Suprapubic skin (tissue), 4 donors: ENCODE measurements at places on chromosomes 13 and 19.
A peak's percentile ranks its signal among the peaks of the same experiment; 100 is the strongest.

GRCh38 chr13:99690426-99691174 lies 189.3 kb downstream of the TM9SF2 start:
- no peak for DNase-seq

DNA sequence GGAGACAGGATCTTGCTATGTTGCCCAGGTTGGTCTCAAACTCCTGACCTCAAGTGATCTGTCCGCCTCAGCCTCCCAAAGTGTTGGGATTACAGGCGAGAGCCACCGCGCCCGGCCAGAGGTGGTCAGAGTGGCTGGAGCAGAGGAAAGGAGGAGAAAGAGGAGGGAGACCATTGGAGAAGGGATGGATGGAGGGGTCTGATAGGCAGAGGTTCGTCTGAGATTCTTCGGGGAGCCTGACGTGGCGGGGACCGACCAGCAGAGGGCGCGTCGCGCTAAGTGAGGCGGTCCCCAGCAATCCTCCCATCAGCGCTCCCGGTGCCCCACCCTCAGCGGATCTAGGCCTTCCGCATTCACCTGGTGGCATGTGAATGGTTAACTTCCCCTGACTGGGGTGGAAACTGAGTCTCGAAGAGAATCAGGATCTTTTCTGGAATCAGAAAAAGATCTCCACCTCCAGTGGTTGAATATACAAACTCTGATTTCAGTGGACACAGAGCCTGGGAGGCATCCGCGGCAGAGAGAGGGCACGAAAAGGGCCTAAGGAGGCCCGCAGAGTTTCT lies 8.8 kb downstream of the GTPBP3 start:
- peak; percentile 78 for DNase-seq

GRCh38 chr19:44824761-44825160 lies 15.9 kb downstream of the BCAM start:
- no peak for DNase-seq

- DNase-seq, result no peak
These were observed 604.0 kb upstream of the SLITRK6 start for GRCh38 chr13:86403181-86403580.

DNA sequence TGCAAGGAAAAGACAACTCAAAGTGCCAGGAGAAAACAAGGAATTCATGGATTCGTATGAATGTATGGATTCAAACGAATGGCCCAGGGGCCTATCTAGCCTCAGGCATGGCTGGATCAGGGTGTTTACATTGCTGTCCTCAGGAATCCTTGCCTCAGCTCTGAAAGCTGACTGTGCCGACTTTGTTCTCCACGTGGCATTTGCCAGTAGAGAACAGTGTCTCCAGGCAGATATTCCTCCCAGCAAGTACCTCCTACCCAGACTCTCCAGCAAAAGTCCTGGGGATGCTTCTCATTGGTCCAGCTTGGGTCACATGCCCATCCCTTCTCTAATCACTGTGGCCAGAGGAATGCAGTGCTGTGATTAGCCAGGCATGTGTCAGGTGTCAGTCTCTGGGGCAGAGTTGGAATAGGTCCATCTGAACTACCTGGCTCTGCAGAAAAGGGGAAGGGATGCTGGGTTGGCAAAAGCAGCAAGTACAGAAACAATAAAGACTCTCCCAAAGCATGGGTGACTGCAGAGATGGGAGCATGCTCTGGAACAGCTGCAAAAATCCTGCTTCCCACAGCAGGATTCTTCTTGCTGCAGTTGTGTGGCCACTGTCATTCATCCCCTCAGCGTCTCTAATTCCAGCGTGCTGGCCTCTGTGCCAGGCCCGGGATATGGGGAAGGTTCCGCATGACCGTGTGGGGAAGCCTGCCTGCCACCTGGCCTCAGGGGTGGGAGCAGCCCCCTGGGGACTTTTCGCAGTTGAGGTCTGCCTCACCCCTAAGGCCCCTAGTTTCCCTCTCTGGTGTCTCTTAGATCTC lies 30.0 kb downstream of the CCNE1 start:
- no peak for DNase-seq

DNA sequence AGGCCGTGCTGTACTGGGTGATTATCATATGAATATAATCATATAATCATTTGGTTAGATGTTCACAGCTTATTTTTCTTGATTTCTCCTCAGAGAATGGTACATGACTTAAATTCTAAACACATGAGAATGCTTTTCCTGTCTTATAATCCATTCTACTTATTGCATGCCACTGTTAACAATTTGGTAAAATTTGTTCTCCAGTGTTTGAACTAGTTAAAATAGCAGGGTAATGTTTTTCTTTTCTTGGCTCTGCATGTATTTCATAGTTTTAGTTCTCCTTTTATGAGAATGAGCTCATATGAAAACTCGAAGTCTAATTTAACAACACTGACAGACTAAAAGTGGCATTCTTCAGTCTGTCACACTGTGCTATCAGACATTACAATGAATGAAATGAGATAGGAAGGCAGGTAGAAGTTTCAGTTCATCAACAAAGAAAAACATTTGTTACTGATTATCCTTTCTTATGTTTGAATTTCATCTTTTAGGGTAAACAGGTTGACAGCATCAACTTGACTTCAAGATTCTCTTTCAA lies 10.2 kb downstream of the SPRYD7 start:
- DNase-seq, result no peak

DNA sequence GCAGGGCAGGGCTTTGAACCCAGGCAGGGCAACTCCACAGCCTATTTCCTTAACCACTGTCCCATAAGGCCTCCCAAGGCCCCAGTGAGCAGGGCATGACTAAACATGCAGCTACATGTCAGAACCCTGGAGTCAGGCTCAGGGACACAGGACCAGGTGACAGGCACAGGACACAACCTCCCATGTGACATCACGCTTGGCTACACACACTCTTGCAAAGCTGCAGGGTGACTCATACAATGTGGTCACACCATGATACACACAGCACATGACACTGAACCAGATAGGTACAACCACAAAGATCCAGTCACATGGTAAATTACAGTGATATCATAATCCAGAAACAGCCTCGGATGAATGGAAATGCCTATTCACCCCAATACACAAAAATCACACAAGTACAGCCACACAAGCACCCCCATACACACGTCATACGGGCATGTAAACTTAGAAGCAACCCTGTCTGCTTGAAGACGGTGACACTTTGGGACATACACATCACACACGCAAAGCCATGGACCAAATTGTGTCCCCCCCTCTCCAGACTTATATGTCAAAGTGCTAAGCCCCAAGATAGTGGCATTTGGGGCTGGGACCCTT lies 14.5 kb downstream of the KLK4 start:
- DNase-seq, result no peak

DNA sequence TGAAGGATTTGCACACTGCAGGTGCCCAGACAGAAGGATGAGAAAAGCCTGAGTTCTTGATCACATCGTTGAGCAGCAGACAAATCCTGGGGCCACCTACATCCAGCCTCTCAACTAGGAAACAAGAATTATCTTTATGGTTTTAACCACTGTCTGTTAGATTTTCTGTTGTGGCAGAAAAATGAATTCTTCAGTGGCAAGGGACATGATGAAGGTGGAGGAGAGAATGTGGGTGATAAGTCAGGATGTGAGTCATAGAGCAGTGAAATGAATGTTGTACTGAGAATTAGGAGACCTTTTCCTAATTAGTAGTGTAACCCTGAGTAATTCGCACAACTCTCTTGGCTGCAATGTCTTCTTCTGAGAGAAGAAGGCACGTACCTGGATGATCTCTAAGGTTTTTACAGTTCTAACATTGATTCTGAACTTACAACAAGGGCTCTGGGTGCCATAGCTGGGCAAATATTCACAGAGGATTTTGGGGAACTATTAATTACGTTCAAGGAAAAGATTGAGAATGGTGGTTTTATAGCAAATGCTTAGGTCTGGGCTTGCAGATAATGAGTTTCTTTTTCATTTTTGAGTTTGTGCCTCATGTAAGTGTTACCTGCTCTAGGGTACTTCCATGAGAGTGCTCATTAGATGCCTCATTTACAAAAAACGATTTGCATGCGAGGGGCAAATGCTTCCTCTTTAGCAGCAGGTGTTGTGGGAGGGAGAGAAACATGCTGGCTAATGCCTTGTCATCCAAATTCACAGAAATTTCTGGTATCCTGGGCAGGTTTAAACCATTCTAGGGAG lies 111.0 kb upstream of the KL start:
- no peak for DNase-seq

DNA sequence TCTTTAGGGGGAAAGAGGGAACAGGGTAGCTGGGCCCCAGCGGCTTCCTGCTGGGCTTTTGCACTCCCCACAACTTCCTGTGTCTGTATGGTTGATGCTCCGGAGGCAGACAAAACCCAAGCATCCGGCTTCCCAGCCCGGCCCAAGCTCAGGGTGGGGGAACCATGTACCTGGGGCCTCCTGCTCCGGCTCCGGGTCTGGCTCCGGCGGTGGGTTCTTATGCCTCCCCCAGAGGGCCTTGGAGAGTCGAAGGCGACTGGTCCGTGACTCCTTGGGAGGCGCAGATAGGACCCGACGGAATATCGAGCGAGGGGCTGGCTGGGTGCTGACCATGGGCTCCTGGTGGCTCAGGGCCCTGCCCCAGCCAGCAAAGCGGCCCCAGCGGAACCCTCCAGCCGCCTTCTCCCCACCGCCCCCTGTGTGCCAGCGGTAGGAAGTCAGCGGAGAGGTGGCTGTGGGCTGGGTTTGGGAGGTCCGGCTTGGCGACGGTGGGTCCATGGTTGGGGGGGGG lies 428 bp downstream of the RASAL3 start:
- DNase-seq, result peak; percentile 63

GRCh38 chr19:35042056-35042730 lies 672 bp downstream of the HPN start:
- no peak for DNase-seq

DNA sequence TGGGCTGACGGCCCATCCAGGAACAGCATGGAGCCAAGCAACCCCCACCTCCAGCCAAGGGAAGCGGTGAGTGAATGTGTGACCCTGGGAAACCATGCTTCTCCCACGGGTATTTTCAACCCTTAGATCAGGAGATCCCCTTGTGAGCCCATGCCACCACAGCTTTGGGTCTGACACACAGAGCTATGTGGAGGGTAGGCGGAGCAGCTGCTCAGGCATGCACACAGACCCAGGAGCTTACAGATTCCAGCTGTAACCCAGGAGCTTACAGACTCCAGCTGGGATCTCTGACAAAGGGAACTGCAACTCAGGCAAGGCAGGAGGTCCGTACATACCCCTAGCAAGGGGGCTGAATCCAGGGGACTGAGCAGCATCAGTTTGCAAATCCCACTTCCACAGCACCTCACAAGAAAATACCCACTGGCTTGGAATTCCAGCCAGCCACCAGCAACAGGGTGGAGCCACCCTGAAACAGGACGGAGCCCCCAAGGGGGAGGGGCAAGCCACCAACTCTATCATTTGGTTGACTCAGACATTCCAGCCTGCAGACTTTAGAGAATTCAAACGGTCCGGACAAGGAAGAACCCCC lies 40.8 kb upstream of the RFXAP start:
- no peak for DNase-seq

GRCh38 chr13:40806241-40806640 lies 16.8 kb downstream of the SLC25A15 start:
- DNase-seq, result no peak

DNA sequence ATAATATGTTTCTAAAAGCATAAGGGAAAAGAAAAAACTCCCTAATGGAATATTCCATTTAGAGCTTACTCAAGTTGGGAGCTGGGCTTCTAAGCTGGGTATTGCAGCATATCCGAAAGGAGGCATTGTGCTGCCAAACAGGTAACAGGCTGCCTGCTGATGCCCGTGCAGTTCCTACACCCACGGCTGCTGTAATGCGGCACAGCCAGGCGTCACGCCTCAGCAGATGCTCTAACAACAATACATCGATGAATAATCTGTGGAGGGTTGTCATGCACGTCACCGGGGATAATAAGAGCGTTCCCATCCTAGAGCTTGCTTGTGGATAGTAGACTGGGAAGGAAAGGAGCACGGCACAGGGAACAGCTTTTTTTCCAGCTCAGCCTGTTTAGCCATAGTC lies 1582.1 kb upstream of the SLC10A2 start:
- DNase-seq, result no peak

- peak; percentile 34 for DNase-seq
These were observed 29.9 kb downstream of the TUBA3C start for GRCh38 chr13:19151581-19152263.

GRCh38 chr13:88544836-88545235 lies 873.7 kb downstream of the SLITRK5 start:
- DNase-seq, result no peak

DNA sequence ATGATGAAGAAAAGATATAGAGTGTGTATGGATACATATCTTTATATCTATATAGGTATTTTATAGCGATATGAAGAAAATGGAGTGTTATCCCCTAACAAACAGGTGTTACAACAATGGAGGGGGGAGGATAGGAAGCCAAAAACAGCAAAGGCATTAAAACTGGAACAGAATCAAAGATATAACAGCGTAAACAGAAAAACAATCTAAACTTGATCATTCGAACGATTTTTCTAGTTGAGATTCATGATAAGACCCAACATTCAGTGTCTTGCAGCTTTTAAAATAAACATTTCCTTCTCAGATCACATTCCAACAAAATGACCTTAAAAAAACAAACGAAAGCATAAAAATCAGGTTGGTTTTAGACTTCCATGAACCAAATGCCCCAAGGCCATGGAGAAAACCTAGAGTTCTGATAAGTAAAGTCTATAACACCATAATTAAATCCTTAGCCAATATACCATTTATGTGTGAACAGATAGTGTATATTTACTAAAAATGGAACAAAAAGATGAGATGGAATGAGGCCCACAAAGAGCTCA lies 55.7 kb downstream of the CAB39L start:
- DNase-seq, result no peak

DNA sequence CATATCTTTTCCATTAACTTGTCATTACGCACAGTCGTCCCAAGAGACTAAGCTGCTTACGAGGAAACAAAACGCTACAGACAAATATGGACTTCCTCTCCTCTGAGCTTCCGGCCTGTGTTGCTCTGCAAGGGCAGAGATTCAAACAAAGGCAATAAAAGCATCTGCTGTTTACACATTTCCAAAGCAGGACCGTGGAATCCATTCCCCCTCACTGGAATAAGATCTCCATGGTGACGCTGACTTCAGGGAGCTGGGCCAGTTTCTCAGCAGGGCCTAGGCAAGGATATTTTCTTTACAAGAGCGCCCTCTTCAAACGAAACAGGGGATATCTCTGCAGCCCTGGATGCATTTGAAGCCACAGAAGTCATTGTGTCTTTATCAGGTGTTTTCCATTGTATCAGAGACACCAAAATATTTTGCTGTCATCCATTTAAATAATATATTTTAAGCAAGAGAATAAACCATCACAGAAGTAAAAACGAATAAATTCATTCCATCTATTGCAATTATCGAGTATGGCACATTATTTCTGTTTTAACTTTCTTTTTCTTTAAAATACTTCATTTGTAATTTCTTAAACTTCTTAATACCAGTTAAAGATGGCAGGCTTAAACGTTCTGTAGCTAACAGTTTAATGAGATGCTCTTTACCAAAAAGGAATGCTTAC lies 177.5 kb downstream of the DCLK1 start:
- peak; percentile 83 for DNase-seq

- no peak for DNase-seq
These were observed 54.9 kb upstream of the PCDH8 start for GRCh38 chr13:52903320-52903719.

- no peak for DNase-seq
These were observed 10.2 kb upstream of the ILF3 start for GRCh38 chr19:10643968-10644259.
